ENCODE measurements at places on chromosomes 5 and 9.

DNA sequence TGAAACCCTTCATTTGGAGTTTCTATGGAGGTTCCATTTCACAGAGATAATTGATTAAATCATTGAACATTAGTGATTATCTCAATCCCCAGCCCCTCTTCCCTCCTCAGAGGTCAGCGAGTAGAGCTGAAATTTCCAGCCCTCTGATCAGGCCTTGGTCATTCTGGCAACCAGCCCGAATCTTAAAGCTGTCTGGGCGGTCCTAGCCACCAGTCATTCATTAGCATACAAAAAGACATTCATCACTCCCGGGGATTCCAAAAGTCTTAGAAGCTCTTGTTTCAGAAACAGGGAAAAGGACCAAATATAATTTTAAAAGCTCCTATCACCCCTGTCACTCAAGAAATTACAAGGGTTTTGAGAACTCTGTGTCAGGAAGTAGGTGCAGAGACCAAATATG is 41.3 kb downstream of the ZNF474 start:
- DNase-seq, result no peak

DNA sequence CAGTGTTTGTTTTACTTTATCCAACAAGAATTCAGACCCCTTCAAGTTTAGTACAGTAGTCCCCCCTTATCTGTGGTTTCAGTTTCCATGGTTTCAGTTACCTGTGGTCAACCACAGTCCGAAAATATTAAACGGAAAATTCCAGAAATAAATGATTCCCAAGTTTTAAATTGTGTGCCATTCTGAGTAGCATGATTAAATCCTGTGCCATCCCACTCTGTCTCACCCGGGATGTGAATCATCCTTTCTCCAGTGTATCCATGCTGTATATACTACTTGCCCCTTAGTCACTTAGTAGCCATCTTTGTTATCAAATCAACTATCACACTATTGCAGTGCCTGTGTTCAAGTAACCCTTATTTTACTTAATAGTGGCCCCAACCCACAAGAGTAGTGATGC is 153.8 kb upstream of the RASA1 start:
- no peak for DNase-seq

DNA sequence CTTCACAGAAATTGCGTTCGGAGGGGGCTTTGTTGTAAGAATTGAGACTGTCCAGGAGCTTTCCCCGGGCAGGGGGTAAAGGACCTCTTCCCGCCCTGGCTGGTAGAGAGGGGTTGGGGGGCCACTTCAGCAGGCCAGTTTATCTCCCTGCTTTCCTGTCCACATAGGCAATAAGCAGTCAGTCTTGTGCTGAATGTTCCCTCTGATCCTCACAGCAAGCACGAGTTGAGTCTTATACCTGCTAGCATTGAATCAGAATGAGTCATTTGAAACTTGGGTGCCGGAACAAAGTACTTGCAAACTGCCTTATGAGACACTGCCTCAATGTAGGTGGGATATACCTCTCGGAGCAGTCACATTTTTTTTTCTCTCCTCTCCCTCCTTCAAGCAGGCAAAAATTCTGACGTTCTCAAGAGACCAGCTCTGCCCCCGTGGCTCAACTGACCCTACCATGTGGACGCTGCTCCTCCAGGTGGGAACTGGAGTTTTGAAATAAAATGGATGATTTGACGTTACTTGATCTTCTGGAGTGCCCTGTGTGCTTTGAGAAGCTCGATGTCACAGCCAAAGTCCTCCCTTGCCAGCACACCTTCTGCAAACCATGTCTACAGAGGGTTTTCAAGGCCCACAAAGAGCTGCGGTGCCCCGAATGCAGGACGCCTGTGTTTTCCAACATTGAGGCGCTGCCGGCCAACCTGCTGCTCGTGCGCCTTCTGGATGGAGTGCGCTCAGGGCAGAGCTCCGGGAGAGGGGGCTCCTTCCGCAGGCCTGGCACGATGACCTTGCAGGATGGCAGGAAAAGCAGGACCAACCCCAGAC is 1.3 kb downstream of the SH3RF2 start:
- DNase-seq, result no peak

GRCh38 chr9:103992938-103993579 is 101.0 kb upstream of the SMC2 start:
- DNase-seq, result no peak

DNA sequence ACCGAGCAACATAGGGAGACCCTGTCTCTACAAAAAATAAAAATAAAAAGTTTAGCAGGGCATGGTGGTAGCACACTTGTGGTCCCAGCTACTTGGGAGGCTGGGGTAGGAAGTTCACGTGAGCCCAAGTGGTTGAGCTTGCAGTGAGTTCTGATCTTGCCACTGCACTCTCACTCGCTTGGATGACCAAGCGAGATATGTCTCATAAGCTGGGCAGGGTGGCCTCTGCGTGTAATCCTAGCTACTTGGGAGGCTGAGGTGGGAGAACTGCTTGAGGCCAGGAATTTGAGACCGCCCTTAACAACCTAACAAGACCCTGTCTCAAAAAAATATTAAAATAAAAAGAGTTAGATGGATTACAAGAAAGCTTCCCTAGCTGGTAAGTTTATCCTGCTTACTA is 32.5 kb downstream of the RASA1 start:
- no peak for DNase-seq

- DNase-seq, result no peak
These were observed 125.0 kb upstream of the SLC12A2 start for GRCh38 chr5:127958421-127959011.

DNA sequence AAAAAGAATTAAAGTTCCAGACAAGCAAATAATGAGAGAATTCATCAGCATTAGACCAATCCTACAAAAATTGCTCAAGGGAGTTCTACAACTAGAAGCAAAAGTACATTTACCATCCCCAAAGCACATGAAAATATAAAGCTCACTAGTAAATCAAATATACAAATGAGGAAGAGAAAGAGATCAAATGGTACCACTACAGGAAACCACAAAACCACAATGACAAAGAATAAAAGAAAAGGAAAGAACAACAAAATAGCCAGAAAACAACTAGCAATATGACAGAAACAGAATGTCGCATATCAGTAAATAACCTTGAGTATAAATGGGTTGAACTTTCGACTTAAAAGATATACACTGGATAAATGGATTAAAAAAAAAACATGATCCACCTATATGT is 739.0 kb downstream of the DTWD2 start:
- no peak for DNase-seq

DNA sequence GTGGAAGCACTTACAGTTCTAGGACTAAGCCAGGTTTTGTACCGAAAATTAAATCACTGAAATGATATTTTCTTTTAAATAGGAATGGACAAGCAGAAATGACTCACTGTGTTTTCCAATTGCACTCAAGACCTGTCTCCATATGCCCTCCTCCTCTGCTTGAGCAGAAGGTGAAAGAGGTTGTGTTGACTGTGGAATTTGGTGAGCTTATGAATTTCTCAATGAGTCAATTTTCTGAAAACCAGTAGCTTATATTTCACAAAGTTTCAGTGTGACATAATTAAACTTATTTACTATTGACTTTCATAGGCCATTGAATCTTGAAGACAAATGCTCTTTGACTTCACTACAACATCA is 249.9 kb downstream of the NPR3 start:
- no peak for DNase-seq

DNA sequence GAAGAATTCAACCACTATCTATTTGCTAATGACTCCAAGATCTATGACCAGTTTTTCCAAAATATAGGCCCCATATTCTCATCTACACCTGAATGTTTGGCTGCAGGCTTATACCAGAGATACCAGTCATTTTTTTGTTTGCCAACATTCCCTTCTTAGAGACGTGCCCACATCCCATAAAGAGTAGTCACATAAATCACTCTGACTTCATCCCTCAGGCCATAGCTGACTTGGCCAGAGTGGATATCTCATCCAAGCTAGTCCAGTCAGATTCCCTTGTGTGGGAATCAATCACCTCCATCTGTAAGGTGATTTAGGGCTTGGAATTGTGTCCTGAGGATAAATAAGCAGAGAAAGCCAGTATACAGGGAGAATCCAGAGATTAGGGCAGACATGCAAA is 124.3 kb upstream of the SLC24A2 start:
- no peak for DNase-seq

DNA sequence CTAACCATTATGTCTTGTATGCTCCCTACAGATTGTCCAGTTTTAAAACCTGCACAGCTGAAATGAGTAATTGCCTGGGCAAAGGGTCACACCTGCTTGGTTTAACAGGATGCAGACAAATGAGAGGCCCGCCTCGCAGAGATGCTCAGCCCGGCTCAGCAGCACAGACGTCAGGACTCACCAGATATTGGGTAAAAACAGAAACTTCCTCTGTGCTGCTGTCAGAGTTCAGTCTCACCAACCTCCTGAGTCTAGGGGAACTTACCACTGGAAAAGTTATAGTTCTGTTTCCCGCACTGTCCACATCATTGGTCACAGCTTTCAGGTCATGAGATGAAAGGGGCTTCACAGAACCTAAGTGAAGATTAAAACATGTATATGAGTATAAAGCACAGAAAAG is 152.5 kb downstream of the ESM1 start:
- no peak for DNase-seq

DNA sequence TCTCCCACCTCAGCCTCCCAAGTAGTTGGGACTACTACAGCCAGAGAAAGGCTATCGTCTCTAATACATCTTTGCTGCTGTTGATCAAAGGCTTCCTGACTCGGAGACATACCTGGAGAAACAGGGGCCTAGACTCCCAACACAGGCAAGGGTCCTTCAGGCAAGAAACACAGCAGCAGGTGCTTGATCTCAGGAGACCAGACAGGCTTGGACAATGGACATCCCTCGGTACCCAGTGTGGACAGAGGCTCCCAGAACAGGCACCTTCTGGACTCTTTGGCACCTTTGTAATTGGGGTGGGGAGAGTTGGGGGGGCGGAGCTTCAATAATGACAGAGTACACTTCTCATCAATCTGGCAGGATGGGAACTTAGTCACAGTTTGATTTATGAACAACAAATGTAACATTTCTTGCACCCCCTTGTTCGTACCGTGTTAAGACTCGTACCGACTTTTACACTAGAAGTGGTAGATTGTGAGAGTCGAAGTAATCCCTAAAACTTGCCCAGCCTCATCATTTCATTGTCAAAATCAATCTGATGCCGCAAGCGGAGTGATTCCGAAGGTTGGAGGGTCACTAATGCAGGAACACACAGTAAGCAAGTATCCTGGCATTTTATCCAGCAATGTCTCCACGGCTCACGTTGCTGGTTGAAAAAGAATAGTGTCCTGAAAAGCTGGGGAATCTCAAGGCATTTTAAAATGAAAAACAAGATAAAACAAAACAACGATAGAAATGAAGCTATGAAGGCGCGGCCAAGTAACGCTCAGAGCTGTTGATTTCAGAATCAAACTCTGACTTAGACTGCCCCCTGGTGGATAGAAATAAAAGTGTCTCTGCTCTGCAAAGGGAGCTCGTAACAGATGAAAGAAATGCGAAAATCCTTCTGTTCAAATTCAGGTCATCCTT is 46.4 kb upstream of the STK32A start:
- peak; percentile 28 for DNase-seq

- no peak for DNase-seq
These were observed 94.3 kb downstream of the RPS23 start for GRCh38 chr5:82183828-82184227.

DNA sequence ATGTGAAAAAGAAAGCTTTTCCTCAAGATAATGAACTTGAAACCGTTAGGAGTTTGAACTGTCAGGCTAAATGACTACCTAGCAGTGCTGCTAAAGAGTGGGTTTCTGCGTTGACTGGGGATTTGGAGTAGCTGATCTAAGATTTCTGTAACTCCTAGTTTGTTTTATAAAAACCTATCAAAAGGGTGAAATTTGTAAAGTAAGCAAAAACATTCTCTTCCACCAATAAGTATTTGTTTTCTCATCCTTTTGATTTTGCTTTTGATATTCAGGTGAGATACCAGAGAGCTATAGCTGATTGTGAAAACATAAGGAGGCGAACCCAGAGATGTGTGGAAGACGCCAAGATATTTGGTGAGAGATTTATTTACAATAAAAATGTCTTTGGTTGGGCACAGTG is 4.1 kb downstream of the GRPEL2 start:
- no peak for DNase-seq

DNA sequence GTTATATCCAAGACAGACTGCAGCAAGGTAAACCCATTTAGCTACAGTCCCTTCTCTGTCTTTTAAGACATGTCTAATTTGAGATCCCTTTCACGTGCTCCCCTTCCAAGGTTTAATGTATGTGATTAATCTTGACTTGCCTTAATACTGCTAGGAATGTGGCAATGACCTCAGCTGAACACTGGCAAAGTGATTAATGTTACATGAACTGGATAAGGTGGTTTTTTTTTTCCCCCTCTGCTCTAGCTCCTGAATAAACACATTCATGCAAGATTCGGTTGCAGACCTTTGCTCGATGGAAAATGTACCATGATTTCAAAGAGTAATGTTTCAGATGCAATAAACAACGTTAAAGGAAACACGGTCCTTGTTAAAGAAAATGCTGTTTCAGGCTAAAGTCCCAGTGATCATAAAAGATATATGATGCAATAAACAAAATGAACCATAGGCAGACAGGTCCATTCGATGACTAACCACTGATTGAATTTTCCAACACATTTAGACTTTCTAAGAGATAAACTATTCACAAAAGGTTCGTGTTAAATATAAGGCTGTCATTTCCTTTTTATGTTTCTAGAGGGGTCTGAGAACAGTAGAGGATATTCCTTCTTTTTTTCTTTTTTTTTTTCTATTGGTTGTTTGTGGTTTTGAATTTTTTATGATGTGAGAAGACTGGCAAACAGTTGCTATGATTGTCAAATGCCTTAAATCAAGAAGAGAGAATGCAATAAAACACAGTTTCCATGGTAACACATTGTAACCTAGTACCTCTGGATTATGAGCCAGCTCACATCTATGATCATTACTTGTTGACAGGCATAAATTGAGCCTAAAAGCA is 44.7 kb upstream of the ZNF608 start:
- DNase-seq, result no peak

GRCh38 chr5:15573590-15573989 is 73.6 kb downstream of the FBXL7 start:
- DNase-seq, result no peak

GRCh38 chr9:80881320-80881719 is 808.0 kb downstream of the TLE1 start:
- DNase-seq, result no peak

GRCh38 chr5:171816666-171817065 is 31.0 kb downstream of the SMIM23 start:
- no peak for DNase-seq

- DNase-seq, result no peak
These were observed 78.2 kb downstream of the GTF3C4 start for GRCh38 chr9:132748450-132748849.

DNA sequence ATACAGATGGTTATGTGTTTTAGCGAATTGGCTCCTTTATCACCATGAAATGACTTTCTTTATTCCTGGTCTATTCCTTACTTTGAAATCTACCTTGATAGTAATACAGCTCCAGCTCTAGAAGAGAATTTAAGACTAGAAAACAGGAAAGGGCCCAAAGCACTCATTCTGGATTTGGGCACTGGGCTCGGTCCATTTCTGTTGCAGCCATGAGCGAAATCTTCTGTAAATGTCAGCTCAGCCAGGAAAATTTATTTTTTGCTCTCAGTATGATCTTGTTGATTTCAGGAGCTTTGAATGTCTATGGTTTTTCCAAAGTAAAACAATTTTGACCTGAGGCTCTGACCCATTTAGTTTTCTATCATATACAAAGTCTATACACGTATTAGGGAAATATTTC is 104.1 kb downstream of the DIRAS2 start:
- DNase-seq, result no peak
